ENCODE measurements at places on chromosomes 6 and 20.

DNA sequence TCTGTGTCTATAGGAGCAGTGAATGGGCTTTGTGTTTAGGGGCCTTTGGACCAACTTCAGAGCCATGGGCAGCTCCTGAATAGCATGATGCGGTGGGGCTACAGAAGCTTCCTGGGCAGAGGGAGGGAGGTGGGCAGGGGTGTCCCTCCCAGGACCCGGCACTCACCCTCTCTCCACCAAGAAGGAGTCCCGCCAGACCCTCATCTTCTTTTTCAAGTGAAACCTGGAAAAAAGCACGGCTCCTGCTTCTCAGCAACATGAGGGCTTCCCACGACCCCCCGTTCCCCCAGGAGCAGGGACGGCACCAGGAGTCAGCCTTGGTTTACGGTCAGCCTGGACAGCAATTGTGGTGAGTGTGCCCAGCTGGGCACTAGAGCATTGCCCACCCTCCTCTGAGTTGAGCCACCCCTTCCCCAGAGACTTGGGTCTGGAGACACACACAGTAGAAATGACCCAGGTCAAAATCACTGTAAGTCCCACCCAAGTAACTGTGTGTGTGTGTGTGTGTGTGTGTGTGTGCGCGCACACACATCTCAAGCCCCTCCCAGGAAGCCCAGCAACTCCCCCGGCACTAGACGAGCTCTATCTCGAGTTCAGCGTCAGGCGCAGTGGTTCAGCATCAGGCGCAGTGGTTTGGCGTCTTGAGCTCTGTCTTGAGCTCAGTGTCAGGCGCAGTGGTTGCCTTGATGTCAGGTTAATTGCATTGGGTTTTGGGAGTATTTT is 108.2 kb downstream of the SULF2 start:
- no peak for DNase-seq

GRCh38 chr20:13249118-13249797 is 28.2 kb downstream of the ISM1 start:
- DNase-seq = no peak

DNA sequence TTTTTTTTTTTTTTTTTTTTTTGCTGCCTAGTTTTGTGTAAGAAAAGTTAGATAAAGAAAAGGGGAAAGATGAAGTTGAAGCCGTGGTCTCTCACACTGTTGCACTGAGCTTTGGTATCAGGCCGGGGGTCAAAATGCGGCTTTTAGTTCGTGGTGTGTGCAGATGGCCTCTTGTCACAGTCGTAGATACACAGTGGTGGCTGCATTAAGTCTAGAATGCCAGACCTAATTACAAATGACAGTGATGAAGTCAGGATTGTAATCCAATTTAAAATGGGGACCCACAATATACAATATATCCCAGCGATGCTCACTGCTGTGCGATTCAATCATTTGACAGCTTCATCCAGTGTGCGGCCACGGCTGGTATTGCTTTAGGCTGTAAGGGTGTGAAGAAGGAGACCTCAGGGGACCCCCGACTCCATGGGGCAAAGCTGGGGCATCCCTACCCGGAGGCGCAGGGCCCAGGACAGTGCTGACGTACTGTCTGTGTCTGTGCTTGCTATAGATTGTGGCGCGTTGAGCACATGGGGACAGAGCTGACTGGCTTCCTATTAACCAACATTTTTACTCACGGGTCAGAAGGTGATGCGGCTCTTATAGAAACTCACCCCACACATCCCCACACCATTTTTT is 210.0 kb upstream of the SOX4 start:
- DNase-seq = peak; percentile 90

- DNase-seq = no peak
These were observed 26.0 kb downstream of the TBC1D7 start for GRCh38 chr6:13302291-13302690.

DNA sequence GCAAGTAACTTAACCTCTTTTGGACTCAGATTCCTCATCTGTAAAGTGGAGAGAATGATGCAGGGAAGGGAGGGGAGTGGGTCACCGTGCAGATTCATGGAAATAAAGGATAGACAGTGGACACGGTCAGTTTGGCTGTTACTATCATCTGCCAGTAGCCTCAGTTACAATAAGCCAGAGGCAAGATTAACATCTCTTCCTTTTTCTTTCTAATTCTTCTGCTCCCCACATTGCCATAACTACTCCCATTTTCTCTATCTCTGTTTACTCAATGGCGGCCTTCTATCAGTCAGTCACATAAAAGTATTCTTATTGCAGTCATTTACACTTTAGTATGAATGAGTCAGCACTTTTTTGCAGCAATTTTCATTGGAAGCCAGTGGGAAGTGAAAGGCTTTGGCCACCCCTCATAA is 49.2 kb downstream of the PPP1R16B start:
- DNase-seq = no peak

- DNase-seq = no peak
These were observed 6.3 kb upstream of the HINT3 start for GRCh38 chr6:125950293-125950692.

- DNase-seq = peak; percentile 62
These were observed 550.5 kb upstream of the MARCKS start for GRCh38 chr6:113306552-113307145.

GRCh38 chr20:50762435-50763220 is 31.2 kb downstream of the PARD6B start:
- no peak for DNase-seq

GRCh38 chr6:90045535-90045934 is 151.3 kb downstream of the GJA10 start:
- no peak for DNase-seq

DNA sequence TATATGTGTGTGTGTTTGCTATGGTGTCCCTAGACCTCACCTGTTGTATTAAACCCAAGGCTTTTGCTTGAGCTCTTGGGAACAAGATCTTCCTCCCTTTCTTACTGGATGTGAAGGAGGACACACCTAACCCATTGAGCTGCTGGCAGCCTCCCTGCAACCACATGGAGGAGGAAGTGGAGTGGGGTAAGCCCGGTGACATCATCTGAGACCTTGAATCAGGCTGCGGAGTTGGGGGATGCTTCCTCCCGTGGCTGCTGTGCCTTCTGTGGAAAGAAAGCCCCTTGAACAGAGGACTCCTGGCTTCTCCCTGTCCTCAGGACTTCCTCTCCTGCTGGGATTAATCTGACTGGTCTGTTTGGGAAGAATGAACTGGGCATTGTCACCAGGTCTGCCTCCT is 3.3 kb downstream of the CST11 start:
- no peak for DNase-seq
